ENCODE measurements at places on chromosomes 11 and 22.

- no peak for DNase-seq
Observed at GRCh38 chr22:43411040-43411868, 560 bp upstream of the MPPED1 start.

GRCh38 chr11:70169127-70169526, 34.0 kb upstream of the FADD start:
- no peak for DNase-seq

- no peak for DNase-seq
Observed at GRCh38 chr11:129528296-129528695, 152.6 kb downstream of the BARX2 start.

GRCh38 chr11:126370016-126370415, 14.5 kb downstream of the ST3GAL4 start:
- DNase-seq = no peak

- no peak for DNase-seq
Observed at GRCh38 chr11:129815596-129816461, at the start of gene TMEM45B. TMEM45B (plus strand) TSS chr11:129815848; CDS start chr11:129852483, 36,635 bp downstream.

- DNase-seq = no peak
Observed at GRCh38 chr11:96036863-96037262, 113.0 kb upstream of the MTMR2 start.

Measured in activated CD8-positive, alpha-beta memory T cell treated with anti-CD3 and anti-CD28 coated beads for 48 hours (primary cell).